ENCODE measurements at places on chromosomes 2 and 18. TPM values are rescaled to one million over a fixed set of nuclear protein-coding genes. Genes with fewer than 3 reads are reported as not detected.

DNA sequence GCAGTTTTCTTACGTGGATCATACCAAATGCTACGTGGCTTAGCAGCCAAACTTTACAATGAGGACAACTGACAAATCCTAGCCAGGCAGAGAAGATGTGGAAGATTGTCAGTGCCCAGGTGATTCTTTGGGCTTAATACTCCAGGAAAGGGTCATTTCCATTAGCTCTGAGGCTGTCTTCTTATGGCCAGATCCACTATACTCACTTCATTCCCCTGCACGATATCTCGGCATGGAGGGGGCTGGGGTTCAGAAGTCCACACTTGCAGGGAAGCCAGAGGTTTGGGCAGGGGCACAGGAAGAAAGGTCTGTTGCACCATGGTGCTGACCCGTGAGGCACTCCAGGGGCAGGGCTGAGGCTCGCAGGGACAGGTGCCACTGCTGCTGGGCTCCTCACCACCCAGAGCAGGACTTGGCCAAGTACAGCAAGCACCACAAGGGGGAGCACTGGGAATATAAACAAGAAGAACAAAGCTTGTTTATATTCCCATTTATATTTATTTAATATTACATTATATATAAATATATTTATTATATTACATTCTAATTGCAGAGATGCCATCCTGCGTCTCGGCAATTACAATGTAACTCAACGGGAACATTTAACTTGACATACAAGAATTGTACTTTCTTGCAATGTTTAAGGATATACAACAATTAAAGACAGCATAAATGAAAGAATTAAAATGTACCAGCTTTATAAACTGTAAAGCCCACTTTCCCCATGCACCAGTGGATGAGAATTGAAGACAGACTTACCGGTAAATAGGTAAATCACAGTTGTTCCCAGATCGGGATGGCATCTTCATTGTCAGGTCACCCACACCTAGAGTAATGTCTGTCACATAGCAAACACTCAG is 27.2 kb downstream of the CLUL1 start:
- no peaks in the 10 kb centered on the region for H3K36me3 ChIP-seq
- DNase-seq: no peak
- H3K4me3 ChIP-seq: no peak overlapping the region
- H3K27ac ChIP-seq: no peak overlapping the region

Gene B3GNT7
- total RNA-seq: 6.7 TPM

Gene TFPI
- total RNA-seq: 105 TPM

DNA sequence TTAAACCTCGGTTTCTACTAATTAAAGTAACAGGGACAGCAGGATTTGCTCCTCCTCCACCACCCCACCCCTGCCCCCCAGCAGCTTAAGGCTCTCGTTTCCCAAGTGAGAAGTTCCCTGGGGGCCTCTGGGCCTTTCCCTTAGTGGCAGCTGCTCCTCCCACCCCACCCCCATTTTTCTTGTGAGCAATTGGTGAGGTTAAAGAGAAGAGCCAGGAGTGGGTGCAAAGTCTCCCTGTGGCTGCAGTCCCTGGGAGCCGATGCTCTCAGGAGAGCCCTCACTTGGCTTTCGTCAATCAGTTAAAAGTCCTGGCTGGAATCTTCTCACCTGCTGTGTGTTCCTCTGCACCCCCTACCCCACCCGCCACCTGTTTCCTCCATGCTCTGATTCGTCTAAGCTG is 48.7 kb upstream of the AGAP1 start:
- no peaks in the 10 kb centered on the region for H3K36me3 ChIP-seq
- no peak overlapping the region for H3K4me3 ChIP-seq
- no peaks in the 10 kb centered on the region for H3K4me1 ChIP-seq
- H3K27ac ChIP-seq: no peak overlapping the region
- H3K27me3 ChIP-seq: no peaks in the 10 kb centered on the region

DNA sequence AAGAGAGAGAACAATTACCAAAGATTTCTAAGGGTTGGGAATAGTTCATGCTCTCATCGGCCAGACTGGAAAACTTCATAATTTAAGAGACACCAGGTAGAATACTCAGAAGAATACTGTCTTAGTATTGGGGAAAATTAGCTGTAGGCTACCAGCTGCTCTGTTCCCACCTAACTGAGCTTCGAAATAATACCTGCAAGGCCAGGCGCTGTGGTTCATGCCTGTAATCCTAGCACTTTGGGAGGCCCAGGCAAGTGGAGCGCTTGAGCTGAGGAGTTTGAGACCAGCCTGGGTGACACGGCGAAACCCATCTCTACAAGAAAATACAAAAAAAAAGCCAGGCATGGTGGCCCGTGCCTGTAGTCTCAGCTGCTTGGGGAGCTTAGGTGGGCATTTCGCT is 35.8 kb downstream of the MAP4K3 start:
- no peak for DNase-seq
- H3K27ac ChIP-seq: no peak overlapping the region
- peaks cover 1% of the 10 kb centered on the region for H3K4me1 ChIP-seq
- H3K4me3 ChIP-seq: no peak overlapping the region
- H3K36me3 ChIP-seq: no peaks in the 10 kb centered on the region

- no peak overlapping the region for H3K27ac ChIP-seq
- H3K27me3 ChIP-seq: no peaks in the 10 kb centered on the region
- H3K4me1 ChIP-seq: no peaks in the 10 kb centered on the region
- no peaks in the 10 kb centered on the region for H3K36me3 ChIP-seq
- no peak overlapping the region for H3K4me3 ChIP-seq
These were observed 142.3 kb downstream of the TMEM163 start for GRCh38 chr2:134576478-134576877.

- H3K27me3 ChIP-seq: peaks cover 1% of the 10 kb centered on the region
- H3K27ac ChIP-seq: no peak overlapping the region
- no peaks in the 10 kb centered on the region for H3K36me3 ChIP-seq
- no peak overlapping the region for H3K4me3 ChIP-seq
These were observed 98.0 kb downstream of the TRABD2A start for GRCh38 chr2:84782717-84783442.

Gene GNLY
- total RNA-seq: 8.0 TPM

DNA sequence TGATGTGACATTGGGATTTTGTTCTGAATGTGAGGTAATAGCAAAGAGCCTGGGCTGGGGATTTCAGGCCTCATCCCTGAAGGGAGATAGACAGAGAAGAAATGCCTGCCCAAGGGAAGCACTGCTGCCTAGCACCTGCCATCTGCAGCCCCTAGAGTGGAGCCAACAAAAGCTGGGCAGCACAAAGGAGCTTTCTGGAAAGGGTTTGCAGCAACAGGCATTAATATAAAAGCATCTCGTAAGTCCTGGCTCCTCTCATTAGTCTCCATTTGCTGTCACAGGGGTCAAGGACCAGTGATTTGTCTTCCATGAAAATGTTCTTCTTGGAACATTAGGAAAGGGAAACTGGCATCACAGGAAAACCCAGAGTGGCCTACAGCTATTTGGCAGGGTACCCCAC is 157.2 kb upstream of the SLC14A2 start:
- H3K4me1 ChIP-seq: no peaks in the 10 kb centered on the region
- DNase-seq: no peak
- H3K27me3 ChIP-seq: no peaks in the 10 kb centered on the region

DNA sequence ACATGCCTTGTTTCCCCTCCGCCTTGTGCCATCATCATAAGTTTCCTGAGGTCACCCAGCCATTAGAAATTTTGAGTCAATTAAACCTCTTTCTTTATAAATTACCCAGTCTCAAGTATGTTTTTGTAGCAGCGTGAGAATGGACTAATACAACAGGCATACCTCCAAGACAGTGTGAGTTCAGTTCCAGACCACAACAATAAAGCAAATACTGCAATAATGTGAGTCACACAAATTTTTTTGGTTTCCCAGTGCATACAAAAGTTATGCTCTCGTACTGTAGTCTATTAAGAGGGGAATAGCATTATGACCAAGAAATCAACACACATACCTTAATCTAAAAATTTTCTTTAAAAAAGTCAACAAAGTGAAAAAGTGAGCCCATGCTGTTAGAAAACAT is 217.2 kb downstream of the NR4A2 start:
- H3K36me3 ChIP-seq: no peaks in the 10 kb centered on the region
- H3K4me1 ChIP-seq: no peaks in the 10 kb centered on the region
- no peak overlapping the region for H3K4me3 ChIP-seq
- H3K27me3 ChIP-seq: no peaks in the 10 kb centered on the region
- no peak for DNase-seq

DNA sequence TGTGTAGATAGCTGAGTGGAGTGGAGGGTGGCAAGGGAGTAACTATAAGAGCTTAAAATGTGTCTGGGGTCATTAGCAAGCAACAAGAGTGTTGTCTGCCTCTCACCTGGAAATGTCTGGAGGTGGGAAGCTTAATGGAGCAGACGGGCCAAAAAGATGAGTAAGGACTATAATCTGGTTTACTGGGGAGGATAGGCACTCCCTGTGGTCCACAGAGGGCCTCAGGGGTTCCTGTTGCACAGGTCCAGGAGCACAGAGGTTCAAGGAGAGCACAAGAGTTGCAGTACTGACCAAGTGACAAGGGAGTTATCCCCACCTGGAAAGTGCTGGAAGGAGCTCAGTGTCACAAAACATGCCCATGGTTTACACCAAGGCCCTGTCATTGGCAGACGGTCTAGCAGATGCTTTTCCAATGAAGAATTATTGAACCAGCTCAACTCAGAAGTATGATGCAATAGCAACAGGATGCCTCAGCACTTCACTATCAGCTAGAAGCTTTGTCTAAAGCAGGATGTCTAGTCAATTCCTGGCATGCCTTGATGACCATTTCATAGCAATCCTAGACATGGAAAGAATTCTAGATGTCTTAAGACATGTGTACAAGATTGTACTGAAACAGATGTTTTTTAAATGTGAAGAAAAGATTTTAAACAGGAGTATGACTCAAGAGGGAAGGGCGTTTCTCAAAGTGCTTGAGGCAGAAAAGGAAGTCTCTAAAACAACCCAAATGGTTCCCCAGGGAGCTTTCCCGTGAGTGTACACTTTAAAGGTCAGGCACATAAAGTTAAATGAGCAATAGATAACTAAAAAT is 62.9 kb upstream of the SERPINE2 start:
- H3K27me3 ChIP-seq: no peaks in the 10 kb centered on the region
- DNase-seq: no peak
- H3K4me1 ChIP-seq: no peaks in the 10 kb centered on the region
- no peaks in the 10 kb centered on the region for H3K36me3 ChIP-seq
- H3K4me3 ChIP-seq: no peak overlapping the region
- H3K27ac ChIP-seq: no peak overlapping the region

DNA sequence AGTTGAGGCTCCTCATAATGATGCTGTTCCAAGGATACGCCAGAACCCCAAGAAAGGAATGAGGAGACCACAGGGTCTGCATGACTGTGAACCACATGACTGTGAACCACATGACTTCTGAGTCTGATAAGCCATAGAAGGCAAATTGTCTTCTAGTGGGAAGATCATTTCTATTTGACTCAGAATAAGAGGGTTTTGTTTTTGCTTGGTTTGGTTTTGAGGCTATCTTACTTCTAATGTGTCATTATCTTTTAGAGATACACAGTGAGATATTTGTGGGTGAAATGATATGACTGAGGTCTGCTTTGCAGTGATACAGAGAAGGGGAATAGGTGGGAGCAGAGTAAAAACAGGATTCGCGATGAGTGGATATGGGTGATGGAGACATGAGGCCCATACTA is 28.9 kb upstream of the BCL2L11 start:
- no peaks in the 10 kb centered on the region for H3K4me1 ChIP-seq
- no peak overlapping the region for H3K4me3 ChIP-seq
- H3K27ac ChIP-seq: no peak overlapping the region

DNA sequence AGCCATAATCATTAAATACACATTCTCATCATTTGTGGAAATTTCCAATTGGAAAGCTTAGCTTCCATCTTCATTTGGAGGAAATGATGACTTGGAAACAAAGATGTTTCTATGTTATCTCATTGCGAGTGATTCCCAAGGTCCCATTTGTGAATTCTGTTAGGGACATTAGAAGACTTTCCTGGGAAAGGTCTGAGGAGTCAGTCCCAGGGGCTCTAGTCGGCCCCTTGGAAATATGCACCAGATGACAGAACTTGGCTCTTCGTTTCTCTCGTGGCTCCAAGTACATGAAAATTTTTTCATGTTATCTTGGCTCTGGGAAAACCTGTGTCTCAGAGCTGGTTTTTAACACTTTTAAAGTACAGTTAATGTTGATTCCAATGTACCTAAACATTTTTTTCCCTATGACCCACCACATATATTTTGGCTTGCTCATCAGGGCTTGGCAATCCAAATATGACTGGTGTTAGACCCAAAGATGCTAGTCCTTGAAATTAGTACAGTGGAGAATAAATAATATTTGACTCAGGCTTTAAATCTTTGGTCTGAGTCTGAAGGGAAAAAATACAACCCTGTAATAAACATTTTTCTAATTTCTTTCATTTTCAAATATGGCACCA is 15.4 kb upstream of the CAVIN2 start:
- H3K4me1 ChIP-seq: peaks cover 7% of the 10 kb centered on the region
- no peak overlapping the region for H3K4me3 ChIP-seq
- H3K27ac ChIP-seq: no peak overlapping the region
- H3K36me3 ChIP-seq: no peaks in the 10 kb centered on the region

GRCh38 chr2:70806013-70806412 is 14.4 kb downstream of the CLEC4F start:
- no peaks in the 10 kb centered on the region for H3K36me3 ChIP-seq
- DNase-seq: no peak
- H3K4me3 ChIP-seq: no peak overlapping the region
- H3K27ac ChIP-seq: no peak overlapping the region
- H3K27me3 ChIP-seq: no peaks in the 10 kb centered on the region

DNA sequence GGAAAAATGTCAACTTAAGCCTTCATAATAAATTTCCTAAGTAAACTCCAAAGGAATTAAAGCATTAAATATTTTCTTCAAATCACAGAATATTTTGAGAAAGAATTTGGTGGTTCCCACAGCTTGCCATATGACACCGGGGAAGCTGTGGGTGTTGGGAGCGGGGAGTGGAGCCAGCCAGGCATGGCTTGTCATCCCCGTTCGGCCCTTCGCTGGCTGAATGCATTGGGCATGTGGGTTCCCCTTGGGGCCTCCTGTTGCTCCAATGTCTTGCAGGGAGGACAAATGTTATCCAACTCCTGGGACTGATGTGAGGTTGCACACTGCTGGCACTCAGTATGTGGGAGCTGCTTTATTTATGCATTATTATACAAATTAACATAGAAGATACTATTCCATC is 18.6 kb downstream of the NGEF start:
- no peak overlapping the region for H3K4me3 ChIP-seq
- H3K36me3 ChIP-seq: no peaks in the 10 kb centered on the region
- DNase-seq: no peak
- no peaks in the 10 kb centered on the region for H3K4me1 ChIP-seq

Gene ALMS1
- 26.4 TPM for total RNA-seq

Gene CDH19
- 9.6 TPM for total RNA-seq

Measured in aorta (tissue), 5 donors.